Esophagus muscularis mucosa (tissue), 4 donors: ENCODE measurements at places on chromosomes 12 and 14. TPM values are rescaled to one million over a fixed set of nuclear protein-coding genes. Genes with fewer than 3 reads are reported as not detected.

GRCh38 chr14:24372701-24373416 is 4.9 kb downstream of the NFATC4 start:
- H3K27ac ChIP-seq = peak overlapping the region; percentile 3
- DNase-seq = no peak
- H3K4me1 ChIP-seq = peaks cover 83% of the 10 kb centered on the region
- no peak overlapping the region for H3K4me3 ChIP-seq
- H3K36me3 ChIP-seq = peaks cover 6% of the 10 kb centered on the region

DNA sequence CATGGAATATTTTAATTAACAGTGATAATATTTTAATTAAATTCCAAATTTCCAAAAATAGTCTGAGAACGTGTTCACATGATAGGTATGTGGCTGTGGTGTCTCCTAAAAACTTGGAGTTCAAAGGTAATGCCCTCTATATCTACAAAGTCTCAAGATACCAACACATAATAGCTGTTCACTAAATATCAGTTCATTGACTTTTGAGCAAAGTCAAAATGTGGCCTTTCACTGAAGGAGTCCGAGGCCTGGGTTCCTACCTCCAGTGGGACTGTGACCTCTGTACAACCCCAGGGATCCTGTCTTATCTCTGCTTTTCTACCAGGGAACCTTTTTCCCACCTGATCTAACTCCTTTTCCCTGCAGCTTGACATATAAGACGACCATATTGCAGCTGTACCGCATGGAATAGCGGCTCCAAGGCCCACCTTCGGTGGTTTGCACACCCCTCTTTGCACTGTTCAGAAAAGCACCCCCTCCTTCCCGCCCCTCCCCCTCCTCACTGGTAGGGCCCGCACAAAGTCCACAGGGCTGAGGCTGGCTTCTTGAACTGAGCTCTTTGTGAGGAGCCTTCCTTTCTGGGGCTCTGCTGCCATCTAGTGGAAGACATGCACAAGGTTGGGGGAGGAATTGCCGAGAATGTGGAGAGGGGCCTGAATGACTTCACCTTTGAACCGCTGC is 3.1 kb downstream of the CCND2 start:
- H3K4me3 ChIP-seq = peak overlapping the region; percentile 98
- peak overlapping the region; percentile 97 for H3K27ac ChIP-seq
- H3K27me3 ChIP-seq = no peaks in the 10 kb centered on the region

BICDL1 gene
- 1.2 TPM for total RNA-seq

DNA sequence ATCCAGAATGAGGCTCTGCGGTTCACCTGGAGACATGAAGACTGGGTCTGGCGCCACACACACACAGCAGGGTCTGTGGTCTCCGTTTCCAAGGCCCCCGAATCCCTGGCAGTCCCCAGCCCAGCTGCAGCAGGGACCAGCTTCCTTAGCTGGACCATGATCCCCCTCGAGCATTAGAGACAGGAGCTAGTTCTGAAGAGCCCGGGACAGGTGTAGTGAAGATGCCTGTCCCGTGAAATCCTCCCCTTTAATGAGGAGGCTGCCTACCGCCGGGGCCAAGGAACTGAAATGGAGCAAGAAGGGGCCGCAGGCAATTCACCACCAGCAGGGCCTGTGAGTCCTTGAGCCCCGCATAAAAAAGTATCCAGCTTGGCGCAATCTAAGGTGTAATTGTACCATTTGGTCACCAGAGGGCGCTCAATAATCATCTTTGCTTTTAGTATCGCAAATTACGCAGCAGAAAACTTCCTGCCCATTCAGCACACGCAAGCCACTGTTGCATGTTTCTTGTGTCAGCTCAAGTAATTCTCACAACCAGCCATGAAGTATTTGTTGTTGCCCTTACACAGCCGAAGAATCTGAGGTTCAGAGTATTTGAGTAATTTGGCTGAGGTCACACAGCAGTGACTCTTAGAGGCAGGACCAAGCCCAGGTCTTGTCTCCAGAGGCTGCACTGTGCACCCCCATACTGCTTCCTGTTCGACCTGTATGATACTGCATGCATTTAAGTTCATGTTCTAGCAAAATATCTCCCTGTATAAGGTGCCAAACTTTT is 54.3 kb upstream of the PPP2R5C start:
- peaks cover 25% of the 10 kb centered on the region for H3K4me1 ChIP-seq
- peak; percentile 93 for DNase-seq
- peaks cover 7% of the 10 kb centered on the region for H3K27me3 ChIP-seq

DNA sequence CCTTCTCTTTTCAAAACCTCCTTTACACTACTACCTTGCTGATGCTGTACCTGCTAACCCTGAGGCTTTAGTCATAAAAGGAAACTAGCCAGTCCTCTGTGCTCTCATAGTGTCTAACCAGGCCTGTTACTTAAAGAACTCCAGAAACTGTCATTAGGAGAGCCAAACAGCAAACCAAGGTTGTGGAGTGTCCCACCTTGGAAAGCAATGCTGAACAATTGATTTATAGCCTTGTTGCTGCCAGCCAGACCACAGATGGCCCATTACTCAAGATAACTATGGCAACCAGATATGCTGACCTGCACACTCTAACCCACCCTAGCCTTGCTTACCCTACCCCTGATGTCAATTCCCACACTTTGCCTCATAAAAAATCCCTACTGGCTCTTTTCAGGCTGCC is 26.5 kb upstream of the BCAT1 start:
- no peak overlapping the region for H3K27ac ChIP-seq
- no peaks in the 10 kb centered on the region for H3K4me1 ChIP-seq
- no peak overlapping the region for H3K4me3 ChIP-seq
- H3K27me3 ChIP-seq = no peaks in the 10 kb centered on the region
- no peaks in the 10 kb centered on the region for H3K36me3 ChIP-seq
- peak; percentile 37 for DNase-seq

- DNase-seq = no peak
- H3K36me3 ChIP-seq = no peaks in the 10 kb centered on the region
- H3K27ac ChIP-seq = no peak overlapping the region
- peaks cover 58% of the 10 kb centered on the region for H3K4me1 ChIP-seq
Observed at GRCh38 chr12:93419388-93420034, 22.2 kb downstream of the UBE2N start.

IL26 gene
- not detected for total RNA-seq

DNA sequence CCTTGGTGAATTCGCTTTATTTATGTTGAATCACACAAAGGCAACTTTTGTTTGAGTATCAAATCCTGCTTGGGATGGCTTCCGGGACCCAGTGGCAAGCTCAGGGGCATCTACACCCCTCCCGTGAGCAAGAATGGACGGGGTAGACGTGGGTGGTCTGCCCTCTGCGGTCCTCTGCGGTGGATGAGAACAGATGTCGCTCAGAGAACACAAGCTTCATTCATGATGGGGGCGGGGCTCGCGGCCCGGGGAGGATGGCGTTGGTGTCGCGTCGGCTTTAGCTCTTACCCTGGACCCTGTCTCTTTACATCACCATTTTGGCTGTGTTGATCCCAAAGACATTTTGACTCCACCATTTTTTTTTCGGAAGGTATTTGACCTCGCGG is 158.5 kb upstream of the RTL1 start:
- no peak overlapping the region for H3K4me3 ChIP-seq
- H3K27me3 ChIP-seq = no peaks in the 10 kb centered on the region
- no peaks in the 10 kb centered on the region for H3K4me1 ChIP-seq
- H3K27ac ChIP-seq = no peak overlapping the region
- H3K36me3 ChIP-seq = no peaks in the 10 kb centered on the region

- DNase-seq = no peak
- H3K36me3 ChIP-seq = no peaks in the 10 kb centered on the region
- no peak overlapping the region for H3K27ac ChIP-seq
- H3K4me3 ChIP-seq = no peak overlapping the region
- H3K27me3 ChIP-seq = no peaks in the 10 kb centered on the region
- no peaks in the 10 kb centered on the region for H3K4me1 ChIP-seq
Observed at GRCh38 chr12:81723361-81723760, 35.8 kb downstream of the PPFIA2 start.

AQP5 gene
- total RNA-seq = 0.83 TPM

RAD51AP1 gene
- total RNA-seq = 0.66 TPM

DNA sequence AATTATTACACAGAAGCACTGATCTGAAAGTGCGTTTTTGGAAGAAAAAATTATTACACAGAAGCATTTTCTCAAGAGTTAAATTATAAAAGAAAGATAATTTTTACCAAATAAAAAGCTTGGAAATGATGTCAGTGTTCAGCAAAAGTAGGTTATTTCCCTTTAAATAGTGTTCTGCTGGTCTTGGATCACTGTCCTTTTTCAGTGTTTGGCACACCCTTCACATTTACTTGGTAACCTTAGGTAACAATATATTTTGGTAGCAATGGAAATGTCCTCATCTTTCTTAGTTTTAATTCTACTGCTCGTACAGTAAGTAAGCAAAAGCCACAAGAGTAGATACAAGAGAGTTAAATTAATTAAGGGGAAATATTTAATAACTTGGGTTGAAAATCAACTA is 40.3 kb downstream of the FERMT2 start:
- H3K4me3 ChIP-seq = no peak overlapping the region
- peaks cover 39% of the 10 kb centered on the region for H3K4me1 ChIP-seq
- peak overlapping the region; percentile 58 for H3K27ac ChIP-seq
- no peak for DNase-seq
- H3K36me3 ChIP-seq = peaks cover 13% of the 10 kb centered on the region
- H3K27me3 ChIP-seq = no peaks in the 10 kb centered on the region

SRGAP1 gene
- 17.5 TPM for total RNA-seq

DNA sequence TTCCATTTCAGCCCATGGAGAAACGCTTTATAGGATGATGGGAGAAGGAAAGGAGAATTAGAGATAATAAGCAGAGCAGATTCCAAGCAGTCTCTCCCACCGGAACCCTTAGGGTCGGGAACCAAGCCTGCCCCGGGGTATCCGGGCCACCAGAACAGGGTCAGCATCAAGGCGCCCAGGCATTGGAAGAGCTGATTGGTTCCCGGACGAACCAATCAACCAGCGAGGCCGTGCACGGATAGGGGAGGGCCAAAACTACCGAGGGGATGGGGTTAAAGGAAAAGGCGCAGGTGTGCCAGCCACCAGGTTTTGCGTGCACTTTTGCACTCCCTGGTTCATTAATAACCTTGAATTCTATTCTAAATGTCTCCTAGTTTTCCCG is 1.7 kb downstream of the PPM1H start:
- H3K36me3 ChIP-seq = no peaks in the 10 kb centered on the region
- no peak for DNase-seq
- no peak overlapping the region for H3K27ac ChIP-seq

- no peak overlapping the region for H3K27ac ChIP-seq
- H3K27me3 ChIP-seq = no peaks in the 10 kb centered on the region
- no peak for DNase-seq
- no peak overlapping the region for H3K4me3 ChIP-seq
- no peaks in the 10 kb centered on the region for H3K36me3 ChIP-seq
- peaks cover 24% of the 10 kb centered on the region for H3K4me1 ChIP-seq
Observed at GRCh38 chr14:77607741-77608302, 8.6 kb downstream of the SPTLC2 start.

SERPINA1 gene
- total RNA-seq = 2.3 TPM
